ENCODE measurements at places on chromosomes 7 and 10.

- peak; percentile 42 for DNase-seq
Observed at GRCh38 chr7:123871998-123872867, 27.3 kb downstream of the HYAL4 start.

DNA sequence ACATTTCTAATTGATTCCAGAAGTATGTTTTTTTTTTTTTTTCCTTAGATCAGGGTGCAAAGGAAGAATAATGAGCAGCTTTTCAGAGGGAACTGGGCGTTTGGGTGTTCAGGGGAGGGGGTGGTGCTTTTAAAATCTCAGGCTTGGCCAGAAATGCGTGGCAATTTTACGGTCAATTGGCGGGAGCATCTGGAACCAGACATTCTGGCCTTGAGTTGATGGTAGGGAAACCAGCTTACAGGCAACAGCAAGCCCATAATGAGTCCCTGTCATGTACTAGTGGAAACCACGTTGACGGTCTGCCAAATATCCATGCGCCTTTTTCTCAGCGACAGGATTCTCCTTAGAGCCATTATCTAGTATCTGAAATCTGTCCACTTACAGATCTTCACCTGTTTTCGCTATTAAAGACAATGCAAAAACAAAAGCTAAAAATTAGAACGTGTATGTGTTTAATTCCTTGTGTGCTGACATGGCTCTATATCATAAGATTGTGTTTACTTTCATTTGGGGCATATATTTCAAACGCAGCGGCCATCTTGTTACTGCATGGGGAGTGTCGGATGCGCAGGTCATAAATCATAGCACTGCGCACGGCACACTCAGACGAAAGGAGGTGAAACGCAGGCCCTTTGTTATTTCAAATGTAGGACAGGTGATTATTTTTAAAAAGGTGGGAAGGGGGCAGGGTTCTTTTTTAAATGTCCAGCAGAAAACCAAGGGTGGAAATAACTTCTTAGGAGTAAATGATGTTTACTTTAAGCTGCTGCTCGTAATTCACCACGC lies 209.2 kb downstream of the AGMO start:
- no peak for DNase-seq

DNA sequence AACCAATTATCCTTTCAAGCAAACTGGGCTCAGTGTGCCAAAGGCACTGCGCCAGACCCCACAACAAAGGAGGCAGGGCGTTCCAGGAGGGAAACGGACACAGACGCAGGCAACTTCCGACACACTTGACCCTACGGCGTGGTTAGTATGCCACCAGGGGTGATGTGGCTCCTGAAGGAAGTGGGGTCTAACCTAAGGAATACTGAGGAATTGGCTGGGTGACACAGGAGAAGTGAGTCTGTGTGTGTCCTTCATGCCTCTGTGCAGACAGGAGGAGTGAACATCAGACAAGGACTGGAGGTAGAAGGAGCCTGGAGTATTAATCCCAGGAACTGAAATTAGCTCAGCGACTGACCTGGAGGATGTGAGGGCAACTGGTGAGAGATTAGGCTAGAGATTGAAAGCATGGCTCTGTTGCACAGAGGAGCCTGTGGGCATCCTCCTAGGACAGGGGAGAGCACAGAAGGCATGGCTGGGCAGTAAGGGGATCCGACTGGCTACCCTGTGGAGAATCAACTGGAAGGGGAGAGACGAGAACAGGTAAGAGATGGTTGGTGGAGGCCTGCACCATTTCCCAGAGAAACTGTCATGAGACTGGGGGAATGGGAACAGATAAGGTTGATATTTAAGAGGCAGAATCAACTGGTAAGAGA lies 27.8 kb downstream of the GSDME start:
- DNase-seq = no peak

DNA sequence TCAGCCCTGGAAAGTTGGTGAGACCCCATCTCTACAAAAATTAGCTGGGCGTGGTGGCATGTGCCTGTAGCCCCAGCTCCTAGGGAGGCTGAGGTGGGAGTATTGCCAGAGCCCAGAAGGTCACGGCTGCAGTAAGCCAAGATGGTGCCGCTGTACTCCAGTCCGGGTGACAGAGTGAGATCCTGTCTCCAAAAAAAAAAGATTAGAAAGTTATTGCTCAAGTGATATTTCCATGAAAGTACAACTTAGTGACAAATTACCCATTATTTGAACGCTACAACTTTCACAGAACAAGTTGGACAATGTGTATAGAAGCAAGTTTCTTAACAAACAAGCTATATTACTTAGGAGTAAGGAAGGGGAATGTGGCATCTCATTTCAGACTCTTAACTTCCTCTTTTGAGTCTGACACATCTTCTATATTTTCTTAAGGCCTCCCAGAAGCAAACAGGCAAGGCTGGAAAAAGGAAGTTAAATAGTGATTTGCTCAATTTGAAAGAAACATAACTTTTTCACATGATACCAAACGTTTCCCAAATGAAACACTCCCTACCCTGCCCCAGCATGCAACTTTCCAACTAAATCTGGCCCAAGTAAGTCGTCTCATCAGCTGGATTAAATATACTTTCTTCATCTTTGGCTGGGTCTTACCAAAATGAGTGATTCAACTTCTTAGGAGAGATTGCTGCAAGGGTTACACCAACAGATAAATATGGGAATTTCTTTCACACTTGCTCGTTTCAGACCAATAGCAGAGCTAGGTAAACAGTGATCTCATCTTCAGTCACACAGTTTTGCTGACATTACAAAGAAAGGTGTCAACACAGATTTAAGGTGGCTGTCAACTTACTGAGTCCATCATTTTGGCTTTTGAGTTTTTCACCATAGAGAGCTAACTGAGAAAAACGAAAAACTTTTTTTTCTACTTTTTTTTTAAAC lies 66.3 kb upstream of the KLF6 start:
- DNase-seq = no peak

DNA sequence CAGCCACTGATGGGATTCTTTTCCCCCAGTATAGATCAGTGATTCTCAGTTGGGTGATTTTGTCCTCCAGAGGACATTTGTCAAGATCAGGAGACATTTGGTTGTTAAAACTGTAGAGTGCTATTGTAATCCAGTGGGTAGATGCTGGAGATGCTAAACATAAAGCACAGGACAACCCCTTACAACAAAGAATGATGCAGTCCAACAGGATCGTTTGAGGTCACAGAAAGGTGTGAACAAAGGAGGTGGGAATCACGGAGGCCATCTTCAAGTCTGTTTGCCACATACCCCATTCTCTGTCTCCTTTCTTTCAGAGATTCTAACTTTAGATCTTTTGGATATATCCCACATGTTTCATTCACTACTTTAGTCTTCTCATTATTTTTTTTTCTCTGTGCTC lies 69.0 kb downstream of the HELLS start:
- DNase-seq = no peak

GRCh38 chr7:27689591-27690164 lies 27.0 kb upstream of the HIBADH start:
- DNase-seq = no peak

- DNase-seq = no peak
Observed at GRCh38 chr10:77970869-77971803, 44.6 kb upstream of the DLG5 start.

DNA sequence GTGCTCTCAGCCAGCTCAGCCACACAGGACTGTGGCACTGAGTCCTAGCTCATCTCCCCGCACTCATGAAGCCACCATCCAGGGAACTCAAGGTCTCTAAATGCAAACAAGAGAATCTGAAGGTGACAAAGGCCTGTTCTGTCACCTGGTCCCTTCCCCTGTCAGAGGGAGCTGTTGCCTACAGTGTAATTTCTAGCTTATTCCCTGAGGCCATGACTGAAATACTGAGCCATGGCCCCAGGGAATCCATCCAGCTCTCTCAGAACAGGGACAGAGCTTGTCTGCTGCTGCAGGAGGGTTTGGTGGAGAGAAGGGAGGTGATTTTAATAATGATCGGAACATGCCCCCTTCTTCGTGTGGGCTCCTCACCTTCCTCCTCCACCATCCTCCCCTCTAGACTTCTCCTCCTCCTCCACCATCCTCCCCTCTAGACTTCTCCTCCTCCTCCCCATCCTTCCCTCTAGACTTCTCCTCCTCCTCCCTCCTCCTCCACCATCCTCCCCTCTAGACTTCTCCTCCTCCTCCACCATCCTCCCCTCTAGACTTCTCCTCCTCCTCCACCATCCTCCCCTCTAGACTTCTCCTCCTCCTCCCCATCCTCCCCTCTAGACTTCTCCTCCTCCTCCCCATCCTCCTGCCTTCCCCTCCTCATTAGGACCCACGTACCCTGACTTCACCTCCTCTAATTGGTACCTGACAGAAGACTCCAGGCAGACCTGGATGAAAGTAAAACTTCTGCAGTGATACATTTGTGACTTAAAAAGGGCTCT lies 338.0 kb upstream of the MKI67 start:
- no peak for DNase-seq

- no peak for DNase-seq
Observed at GRCh38 chr7:45657136-45657889, 83.1 kb downstream of the ADCY1 start.

GRCh38 chr10:67668448-67668847 lies 27.5 kb downstream of the CTNNA3 start:
- DNase-seq = no peak

DNA sequence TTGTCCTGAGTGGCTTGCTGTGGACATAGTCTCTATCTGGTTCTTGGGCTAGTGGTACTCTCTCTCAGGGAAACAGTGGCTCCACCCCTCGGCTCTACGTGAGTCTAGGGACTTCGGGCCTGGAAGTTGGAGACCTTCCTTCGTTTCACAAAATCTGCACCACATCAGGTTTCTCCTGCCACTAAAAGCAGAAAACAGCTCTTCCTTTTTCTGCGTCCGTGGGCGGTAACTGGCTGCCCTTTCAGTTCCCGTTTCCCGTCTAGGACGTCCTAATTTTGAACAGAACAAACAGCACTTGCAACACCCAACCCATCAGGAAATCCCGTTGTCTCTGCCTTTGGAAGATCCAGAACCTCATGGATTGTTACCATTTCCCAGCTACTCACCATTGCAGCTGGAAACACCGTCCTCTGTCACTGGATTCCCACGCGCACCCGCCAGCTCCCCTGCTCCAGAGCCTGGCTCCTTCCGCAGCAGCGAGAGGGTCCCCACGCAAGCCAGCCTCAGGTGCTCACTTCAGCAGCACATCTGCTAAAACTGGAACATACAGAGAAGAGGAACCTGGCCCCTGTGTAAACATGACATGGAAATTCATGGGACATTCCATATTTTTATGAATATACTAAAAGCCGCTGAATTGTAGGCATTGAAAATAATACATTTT lies 311.4 kb upstream of the AKR1E2 start:
- DNase-seq = no peak

All from NCI-H1105 (cell line).